ENCODE measurements at places on chromosomes 11 and 22.

GRCh38 chr11:128653801-128654231 lies 40.1 kb upstream of the FLI1 start:
- no peak for DNase-seq

GRCh38 chr11:123316003-123316402 lies 114.1 kb upstream of the GRAMD1B start:
- DNase-seq, result no peak

GRCh38 chr22:31929167-31929930 lies 15.0 kb upstream of the YWHAH start:
- no peak for DNase-seq

DNA sequence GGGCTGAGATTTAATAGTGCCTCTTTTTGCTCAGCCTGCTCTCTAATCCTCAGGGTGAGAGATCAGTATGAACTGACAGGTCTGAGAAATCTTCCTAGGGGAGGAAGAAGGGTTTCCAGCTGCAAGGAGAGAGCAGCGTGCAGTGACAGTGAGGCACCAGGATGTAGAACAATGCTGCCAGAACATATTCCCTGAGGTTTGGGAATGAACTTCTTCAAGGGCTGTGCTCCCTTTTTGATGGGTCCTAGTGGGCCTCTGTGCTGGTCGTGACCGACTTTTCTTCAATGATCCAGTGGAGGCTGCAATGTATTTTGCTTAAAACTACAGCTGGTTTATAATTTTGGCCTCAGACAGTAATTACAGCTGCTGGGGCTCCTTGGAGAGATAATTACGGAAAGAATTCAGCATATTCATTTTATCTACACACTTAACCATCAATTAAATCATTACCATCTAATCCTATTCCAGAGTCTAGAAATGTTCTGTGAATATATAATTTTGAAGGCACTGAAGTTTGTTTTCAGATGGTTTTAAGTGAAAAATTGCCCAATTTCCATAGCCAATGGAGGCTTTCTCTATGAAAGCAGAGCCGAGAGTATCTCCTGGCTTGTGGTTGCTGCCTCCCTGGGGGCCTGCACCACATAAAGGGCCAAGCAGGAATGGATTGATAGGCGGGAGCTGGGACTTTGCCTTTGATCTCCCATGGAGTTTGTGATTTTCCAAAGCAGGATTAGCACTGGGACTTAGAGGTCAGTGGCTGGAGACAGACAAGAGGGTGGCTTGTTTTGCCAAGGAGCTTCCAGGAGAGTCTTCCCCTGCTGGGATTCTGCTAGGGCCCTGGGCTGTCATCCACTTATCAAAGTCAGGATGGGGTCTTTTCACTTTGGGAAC lies 41.0 kb upstream of the OLFML1 start:
- no peak for DNase-seq
